Stimulated activated CD4-positive, alpha-beta T cell treated with anti-CD3 and anti-CD28 coated beads, Interleukin-1b, Interleukin-23, amount 100 ng/mL, for 48 hours (primary cell): ENCODE measurements at places on chromosomes 3 and 15.

GRCh38 chr3:100777271-100777670, 68.0 kb downstream of the TFG start:
- DNase-seq: no peak

- no peak for DNase-seq
These were observed 38.4 kb downstream of the ROBO2 start for GRCh38 chr3:77078279-77078678.

DNA sequence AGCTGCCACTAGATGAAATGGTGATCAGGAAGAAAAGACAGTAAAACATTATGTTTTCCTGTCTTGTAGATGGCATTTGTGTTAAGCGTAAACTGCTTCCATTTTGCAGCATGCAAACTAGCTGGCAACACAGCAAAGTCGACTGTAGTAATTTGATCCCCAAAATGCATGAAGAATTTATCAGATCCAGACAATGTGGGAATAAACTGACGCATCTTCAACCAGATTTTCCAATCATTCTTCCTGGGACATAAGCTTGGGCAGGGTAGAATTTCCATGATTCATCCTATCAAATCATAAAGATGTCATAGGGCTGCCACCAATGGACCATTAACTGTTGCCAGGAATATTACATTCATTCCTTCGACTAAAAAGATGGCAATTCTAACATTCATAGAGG, 260.3 kb downstream of the ERC2 start:
- DNase-seq: no peak

GRCh38 chr3:157127268-157127667, 32.7 kb downstream of the CCNL1 start:
- DNase-seq: no peak

DNA sequence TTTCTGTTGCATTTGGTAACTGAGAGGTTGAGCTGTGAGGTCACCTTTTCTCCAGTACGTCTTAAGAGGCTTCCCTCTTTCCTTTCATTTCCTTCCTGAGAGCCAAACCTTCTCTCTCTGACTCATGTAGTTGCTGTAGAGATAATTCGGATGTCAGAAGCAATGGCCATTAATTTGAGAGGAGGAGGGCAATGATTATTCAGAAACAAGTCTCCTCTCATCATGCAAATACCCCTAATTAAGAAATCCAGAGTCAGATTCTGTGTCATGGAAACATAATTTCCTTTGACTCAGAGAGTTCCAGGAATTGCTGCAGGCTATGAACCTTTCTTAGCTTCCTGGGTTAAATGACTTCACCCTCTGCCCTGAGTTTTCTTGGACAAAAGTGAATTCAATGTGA, 59.0 kb upstream of the GSK3B start:
- DNase-seq: no peak

DNA sequence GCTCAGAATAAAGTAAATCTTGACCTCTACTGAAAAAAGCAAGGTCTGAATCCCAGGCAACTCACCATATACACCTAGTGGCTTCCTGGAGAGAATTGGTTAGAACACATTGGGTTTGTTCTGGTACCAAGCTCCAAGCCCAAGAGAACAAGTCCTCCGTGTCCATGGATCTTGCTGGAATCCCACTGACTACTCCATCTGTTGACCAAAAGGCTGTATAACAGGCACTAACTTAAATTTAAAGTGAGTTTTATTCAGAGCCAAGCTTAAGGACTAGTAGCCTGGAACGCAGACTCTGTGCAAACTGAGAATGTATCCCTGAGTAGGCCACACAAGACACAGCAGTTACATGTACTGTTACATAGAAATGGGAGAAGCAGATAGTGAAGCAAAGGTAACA, 342.1 kb upstream of the LRRC3B start:
- no peak for DNase-seq

DNA sequence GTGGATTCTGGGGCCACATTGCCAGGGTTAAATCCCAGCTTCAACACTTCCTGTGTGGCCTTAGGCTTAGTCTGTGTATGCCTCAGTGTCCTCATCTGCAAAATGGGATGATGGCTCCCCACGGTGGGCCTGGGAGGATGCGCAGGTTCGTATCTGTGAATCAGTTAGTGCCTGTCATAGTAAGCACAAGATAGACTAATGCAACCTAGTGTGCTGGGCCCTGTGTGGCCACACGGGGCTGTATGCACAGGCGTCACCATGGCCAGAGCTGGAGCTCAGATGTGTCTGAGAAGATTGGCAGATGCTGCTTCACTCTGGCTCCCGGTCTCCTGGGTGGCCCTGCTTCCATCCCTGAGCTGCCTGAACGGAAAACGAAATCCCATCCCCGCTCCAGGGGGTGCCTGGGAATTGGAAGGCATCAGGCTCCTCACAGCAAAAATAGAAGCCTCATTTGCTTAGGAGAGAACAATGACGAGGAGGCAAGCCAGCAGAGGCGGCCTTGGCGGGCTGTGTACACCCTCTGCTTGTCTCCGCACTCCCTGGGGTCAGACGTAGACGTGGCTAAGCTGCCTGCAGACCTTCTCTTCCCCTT, 103.6 kb downstream of the APBA2 start:
- DNase-seq: peak; percentile 51

- DNase-seq: no peak
These were observed 137.3 kb downstream of the SSR3 start for GRCh38 chr3:156417559-156418132.

GRCh38 chr3:191066669-191067068, 132.4 kb upstream of the OSTN start:
- DNase-seq: no peak

DNA sequence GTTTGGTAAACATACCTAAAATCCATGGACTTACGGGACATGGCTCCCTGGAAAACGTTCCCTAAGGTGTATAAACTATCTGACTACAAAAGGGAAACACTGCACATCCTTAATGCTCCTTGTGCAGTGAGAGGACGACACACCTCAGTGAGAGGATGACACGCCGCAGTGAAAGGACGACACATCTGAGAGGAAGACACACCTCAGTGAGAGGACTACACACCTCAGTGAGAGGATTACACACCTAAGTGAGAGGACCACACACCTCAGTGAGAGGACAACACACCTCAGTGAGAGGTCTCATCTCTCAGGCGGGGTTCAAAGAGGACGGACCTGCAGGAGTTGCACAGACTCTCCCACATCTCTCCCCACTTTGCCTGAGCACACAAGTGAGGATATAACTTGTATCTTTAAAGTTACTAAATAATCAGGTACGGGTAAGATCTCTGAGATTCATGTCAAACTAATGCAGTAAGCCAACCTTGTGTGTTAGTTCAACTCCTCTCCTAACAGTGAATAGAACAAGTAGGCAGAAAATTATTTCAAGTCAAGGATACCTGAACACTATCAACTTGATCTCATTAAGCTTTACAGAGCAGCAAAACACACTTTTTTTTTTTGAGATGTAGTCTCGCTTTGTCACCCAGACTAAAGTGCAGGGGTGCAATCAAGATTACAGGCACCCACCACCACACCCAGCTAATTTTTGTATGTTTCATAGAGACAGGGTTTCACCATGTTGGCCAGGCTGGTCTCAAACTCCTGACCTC, 32.1 kb downstream of the HERC2 start:
- no peak for DNase-seq
